NCI-H510A treated with DMSO at 0.1 percent for 48 hours (cell line): ENCODE measurements at places on chromosomes 12 and 14.

DNA sequence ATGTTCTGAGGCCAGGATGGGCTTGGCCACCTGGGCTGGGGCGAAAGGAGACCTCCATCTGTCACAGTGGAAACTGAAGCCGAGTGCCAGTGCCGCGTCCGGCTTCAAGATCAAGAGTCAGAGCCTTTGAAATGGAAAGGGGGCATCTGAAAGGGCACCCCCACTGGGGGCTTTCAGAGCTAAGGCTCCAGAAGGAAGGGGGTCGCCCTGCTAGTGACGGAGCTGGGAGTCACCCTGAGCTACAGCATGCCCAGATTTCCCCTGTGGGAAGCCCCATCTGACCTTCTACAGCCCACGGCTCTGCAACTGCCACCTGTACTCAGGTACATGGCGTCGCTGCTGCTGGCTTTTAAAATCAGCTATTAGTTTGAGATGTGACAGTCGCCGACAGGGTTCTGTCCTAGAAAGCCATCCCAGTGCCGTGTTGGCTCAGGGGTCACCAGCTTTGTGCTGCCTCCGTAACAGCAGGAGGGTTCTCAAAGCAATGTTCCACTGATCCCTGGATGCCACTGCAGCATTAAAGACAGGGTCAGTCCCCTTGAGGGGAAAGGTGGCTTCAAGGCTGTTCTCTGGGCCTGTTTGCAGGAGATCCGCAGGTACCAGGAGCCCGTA, 31.5 kb downstream of the CCNK start:
- no peak for DNase-seq

DNA sequence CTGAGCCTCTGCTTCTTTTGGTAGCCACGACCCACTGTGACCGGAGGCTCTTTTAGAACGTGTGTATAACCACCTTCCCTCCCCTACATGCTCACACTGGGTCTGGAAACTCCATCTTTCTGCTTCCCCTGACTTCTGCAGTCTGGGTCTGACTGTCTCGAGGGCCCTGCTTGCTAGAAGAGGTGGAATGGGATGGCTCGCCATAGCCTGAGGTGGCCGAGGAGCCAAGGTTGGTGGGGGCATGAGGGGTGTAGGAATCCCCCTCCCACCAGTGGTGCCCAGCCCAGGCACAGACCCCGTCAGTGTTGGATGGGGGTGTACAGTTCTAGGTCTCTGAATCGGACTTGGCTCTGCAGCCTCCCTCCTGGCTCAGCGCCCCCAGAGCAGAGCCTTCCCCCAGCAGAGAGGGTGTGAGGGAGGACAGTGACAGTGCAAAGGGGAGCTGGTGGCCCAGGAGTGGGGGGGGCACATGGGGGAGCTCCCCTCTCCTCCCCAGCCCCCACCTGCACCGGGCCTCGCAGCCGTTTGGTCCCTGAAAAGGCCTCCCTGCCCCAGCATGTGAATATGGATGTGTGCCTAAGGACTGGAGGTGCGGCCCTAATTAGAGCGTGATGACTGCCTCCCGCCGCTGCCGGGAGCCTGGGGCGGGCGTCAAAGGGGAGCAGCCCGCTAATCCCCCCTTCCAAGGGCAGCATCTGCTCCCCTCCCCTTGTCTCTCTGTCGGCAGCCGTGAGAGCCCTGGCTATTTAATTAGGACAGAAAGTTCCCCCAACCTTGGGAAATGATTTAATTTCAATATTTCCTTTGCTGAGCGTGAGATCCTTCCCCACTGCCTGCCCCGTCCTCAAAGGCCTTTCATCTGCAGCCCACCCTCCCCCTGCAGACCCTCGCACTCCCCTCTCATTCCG, 196.2 kb upstream of the C14orf180 start:
- no peak for DNase-seq

- DNase-seq: peak; percentile 49
Measured at GRCh38 chr12:10891937-10892336, 7.9 kb upstream of the PRH1 start.

DNA sequence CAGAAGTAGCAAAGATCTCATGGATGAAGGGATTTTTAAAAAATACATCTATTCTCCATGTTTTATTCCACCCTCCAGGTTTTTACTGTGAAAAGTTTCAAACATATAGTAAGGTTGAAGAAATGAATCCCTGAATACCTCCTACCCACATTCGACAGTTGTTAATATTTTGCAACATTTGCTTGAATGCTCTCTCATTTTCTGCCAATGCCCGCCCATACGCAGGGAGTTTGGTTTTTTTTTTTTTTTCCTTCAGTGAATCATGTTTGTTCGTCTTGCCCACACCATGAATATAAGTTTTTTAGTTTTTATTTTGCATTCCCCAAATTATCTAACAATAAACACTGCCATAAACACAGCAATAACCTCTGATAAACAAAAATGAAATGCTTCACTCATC, 82.9 kb downstream of the MAP1LC3B2 start:
- no peak for DNase-seq

- peak; percentile 17 for DNase-seq
Measured at GRCh38 chr12:25557830-25558436, 4.8 kb upstream of the LMNTD1 start.

DNA sequence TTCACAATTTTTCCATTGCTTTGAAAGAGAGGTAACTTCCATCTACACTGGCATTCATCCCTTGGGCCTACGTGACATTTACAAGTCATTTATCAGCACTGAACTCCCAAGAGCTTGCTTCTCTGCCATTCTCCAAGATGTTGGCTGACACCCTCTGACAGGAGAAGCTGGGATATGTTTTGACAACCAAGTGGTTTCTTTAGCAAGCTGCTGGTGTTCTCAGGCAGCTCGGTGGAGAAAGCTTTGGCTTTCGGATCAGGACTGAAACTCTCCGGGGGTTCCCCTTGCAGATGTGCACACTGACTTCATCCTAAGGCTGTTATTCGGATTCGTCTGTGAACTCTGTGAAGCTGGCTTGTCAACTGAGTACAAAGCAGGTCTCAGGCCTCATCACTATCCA, 15.7 kb downstream of the KCNA5 start:
- no peak for DNase-seq

DNA sequence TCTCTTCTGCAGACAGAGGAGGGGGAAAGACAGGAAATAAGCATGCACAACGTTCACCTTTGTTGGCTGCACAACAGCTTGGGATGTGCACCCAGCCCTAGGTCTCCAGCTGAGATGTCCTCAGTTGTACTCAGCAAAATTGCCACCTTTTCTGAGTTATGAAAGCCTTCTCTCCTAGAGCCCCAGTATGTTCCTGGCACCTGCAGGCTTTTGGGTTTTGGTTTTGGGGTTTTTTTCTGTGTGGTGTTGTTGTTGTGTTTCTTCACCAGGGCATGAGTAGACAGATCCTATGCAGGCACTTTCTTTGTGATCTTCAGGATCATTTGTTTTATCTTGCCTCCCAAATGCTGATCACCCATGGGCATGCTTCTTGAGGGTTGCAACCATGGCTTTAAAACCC, 463.4 kb downstream of the DPF3 start:
- no peak for DNase-seq
